A549 (cell line): ENCODE measurements at places on chromosomes 3 and 15. TPM values are rescaled to one million over a fixed set of nuclear protein-coding genes. Genes with fewer than 3 reads are reported as not detected.

CPEB1 gene
- polyA plus RNA-seq, result 2.7 to 2.8 TPM (median 2.7 TPM) in 3 replicates

GRCh38 chr3:139557041-139557440 is 17.5 kb upstream of the RBP1 start:
- no peak for DNase-seq

- DNase-seq, result no peak
Observed at GRCh38 chr3:37574177-37574943, 287.3 kb upstream of the CTDSPL start.

DNA sequence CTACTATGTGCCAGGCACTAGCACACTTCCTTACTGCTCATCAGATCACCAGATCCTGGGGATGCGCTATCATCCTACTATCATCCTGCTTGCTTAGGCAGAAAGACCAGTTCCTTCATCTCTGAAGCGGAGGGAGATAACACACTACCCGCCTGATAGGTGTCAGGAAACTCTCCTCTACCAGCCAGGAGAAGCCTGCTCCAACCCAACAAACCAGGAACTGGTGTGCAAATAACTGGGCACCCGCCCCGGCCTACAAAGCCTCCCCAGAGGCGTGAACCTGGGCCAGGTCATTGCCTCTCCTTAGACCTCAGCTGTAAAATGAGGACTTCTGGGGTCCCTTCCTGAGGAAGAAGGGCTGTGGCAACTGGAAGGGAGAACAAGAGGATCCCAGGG is 61.5 kb downstream of the HOMER2 start:
- no peak for DNase-seq

DNA sequence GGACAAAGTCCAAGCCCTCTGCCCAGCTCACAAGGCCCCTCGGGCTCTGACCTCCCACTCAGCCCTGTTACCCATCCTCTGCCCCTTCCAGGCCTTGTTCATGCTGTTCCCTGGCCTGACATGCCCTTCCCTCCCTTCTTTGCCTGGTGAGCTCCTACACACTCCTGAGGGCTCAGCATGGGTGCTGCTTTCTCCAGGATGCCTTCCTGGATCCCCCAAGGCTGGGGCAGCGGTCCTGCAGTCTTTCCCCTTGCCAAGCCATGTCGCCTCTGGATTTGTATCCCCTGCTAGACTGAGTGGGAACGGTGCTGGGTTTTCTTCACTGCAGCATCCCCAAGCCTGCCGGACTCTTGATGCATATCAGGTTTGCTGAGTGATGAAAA is 35.9 kb downstream of the FAM3D start:
- no peak for DNase-seq

DNA sequence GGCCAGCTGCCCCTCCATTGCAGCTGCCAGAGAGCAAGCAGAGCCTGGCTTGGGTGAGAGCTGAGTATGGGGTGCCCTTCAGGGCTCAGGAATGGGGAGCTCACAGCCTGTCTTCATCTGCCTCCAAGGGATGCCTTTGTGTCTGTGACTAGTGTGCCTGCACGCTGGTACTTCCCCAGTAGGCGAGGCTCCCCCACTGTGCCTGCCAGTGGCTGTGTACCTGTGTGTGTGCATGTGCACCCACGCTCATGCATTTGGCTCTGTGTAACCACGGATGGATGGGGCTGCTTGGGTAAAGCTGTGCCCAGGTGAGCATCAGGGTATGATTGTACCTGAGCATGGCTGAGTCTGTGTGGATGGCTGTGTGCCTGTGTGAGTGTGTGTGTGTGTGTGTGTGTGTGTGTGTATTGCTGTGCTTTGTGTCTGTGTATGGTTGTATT is 2.3 kb upstream of the GRM2 start:
- DNase-seq, result no peak

- DNase-seq, result no peak
Observed at GRCh38 chr3:72398781-72399180, 449.5 kb downstream of the SHQ1 start.

NANOGP8 gene
- not detected in 3 replicates for polyA plus RNA-seq

DNA sequence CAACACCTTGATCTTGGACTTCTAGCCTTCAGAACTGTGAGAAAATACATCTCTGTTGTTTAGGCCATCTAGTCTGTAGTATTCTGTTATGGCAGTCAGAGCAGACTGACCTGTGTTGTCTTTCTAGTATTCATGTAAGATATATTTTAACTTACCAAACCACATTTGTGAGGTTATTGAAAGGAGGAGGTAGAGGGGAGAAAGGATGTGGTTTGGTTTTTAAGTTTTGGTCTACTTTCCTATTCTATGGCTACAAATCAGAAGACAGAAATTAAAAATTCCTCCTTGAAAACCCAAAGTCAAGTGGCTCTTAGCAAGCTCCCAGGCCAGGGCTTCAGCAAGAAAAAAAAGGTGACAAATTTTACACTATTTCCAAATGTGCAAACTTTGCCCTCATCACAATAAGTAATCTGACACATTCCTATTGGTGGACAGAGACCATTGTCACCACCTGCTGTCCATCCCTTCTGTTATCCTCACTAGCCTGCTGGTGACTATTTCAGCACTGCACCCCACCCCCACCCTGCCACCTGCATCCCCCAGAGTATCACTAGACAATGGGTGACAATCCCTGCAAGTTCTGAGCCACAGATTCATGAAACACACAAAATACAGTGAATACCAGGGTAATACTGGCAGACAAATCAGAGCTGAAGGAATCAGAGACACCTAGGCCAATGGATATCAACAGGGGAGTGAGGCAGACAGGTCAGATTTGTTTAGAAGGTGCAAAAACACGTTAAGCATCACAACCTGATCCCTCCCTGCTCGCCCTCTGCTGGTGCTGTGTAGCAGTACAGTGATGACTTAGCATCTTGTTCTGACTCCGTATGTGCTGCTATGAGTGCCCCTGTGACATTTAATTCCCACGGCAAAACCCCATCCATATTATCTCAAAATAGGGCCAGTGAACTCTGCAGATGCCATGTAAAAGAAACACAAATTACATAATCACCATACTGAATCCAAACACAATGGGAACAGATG is 79.0 kb upstream of the DCLK3 start:
- DNase-seq, result peak; percentile 13

- peak; percentile 85 for DNase-seq
Observed at GRCh38 chr15:40266828-40267304, 16.0 kb downstream of the ANKRD63 start.

TRIM42 gene
- not detected in 3 replicates for polyA plus RNA-seq

DNA sequence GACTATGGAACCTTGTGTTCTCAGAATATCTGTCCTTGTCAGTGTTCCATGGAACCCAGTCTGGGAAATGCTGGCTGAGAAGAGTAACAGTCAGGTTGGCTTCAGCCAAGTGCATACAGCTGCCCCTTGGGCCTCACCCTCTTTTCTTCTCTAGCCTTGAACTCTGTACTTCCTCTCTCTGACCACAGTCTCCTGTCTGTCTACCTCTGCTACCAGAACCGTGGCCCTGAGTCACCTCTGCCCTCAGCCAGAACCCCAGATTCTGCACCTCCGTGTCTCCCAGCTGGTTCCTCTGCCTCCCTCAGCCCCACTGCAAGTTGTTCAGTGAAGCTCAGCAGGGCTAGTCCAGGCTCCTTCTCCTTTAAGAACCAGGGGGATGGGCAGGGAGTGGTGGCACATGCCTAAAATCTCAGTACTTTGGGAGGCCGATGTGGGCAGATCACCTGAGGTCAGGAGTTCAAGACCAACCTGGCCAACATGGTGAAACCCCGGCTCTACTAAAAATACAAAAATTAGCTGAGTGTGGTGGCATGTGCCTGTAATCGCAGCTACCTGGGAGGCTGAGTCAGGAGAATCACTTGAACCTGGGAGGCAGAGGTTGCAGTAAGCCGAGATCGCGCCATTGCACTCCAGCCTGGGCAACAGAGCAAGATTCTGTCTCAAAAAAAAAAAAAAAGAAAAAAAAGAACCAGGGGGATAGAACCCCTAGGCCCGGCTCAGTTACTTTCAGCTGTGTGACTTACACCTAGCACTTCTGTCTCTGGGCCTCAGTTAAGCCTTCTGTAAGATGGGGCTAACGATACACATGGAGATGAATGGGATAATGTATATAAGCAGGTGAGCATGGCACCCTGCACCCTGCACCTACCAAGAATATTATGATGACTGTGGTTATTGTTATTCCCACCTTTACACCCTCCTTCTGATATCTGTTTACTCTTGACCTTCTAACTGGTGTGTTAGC is 24.3 kb upstream of the TATDN2 start:
- peak; percentile 13 for DNase-seq

DNA sequence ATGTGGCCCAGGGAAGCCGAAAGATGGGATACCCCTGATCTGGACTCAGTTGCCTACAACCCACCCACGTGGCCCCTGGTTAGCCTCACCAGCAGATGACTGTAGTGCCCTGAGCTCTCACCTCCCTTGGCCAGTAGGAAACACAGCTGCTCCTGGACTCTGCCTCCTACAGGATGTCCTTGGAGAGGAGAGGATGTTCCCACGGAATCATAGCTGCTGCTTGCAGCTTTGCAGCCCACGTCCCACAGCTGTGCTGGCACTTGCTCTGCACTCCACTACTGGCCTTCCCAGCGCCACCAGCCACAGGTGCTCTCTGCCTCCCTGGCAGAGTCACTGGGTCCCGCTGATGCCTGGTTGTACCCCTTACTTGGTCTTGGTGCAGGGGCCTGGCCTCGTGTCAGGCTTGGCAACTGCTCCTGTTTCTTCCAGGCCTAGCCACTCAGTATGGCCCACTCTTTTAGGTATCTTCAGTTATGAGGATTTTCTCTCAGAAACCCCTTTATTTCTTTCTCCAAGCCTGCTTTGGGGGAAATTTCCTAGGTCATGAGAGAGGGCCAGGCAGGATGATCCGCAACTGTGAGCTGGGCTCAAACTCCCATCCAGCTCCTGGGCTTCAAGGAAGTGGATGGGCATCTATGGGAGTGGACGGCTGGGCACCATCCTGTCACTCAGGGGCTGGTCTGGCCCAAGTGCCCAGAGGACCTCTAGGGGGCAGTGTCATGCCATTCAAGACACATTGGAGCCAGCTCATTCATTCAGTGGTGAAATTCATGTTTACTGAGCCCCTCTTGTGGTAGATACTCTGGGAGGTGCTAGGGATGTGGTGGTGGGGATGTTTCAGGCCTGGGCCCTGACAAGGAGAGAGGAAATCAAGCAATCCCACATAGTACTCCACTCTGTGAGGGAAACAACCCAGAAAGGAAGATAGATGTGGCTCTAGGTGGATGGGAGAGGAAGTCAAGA is 16.2 kb upstream of the VILL start:
- DNase-seq, result peak; percentile 80

GRCh38 chr15:34031987-34032760 is 6.8 kb downstream of the AVEN start:
- no peak for DNase-seq

HIGD2B gene
- not detected in 3 replicates for polyA plus RNA-seq

SEMA7A gene
- 1.2 to 1.7 TPM (median 1.7 TPM) in 3 replicates for polyA plus RNA-seq

GRCh38 chr3:22265403-22265802 is 514.4 kb upstream of the ZNF385D start:
- DNase-seq, result no peak

- no peak for DNase-seq
Observed at GRCh38 chr15:56719774-56720555, 13.3 kb downstream of the ZNF280D start.

DNA sequence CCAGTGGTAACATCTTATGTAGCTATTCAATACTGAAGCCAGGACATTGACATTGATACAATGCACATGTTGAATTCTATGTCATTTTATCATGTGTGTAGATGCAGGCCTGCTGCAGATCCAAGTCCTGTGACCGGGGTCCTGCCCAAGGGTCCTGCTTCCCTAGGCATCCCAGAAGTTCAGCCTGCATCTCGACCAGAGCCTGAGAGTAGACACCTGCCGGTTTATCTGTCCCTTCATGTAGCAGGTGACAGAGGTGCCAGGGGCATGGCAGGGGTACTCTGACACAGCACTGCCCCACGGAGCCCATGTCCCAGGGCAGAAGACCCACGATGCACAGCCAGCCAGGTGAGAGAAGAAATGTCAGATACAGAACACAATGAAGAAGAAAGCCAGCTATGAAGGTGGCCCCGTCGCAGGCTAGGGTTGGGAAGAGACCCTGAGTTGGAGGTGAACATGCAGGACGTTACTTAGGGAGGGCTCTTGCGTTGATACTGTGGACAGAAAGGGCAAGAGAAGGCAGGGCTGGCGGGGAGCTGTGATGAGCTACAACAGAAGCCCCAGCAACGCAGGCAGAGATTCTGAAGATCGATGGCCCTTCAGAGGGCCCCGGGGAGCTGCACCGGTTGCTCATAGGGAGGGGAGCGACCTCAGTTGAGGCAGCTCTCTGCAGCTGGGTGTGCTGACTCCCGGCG is 51.0 kb downstream of the TPRA1 start:
- no peak for DNase-seq

ATR gene
- 13.7 to 15.1 TPM (median 13.9 TPM) in 3 replicates for polyA plus RNA-seq

- DNase-seq, result no peak
Observed at GRCh38 chr3:187929112-187929816, 184.0 kb upstream of the BCL6 start.

DNA sequence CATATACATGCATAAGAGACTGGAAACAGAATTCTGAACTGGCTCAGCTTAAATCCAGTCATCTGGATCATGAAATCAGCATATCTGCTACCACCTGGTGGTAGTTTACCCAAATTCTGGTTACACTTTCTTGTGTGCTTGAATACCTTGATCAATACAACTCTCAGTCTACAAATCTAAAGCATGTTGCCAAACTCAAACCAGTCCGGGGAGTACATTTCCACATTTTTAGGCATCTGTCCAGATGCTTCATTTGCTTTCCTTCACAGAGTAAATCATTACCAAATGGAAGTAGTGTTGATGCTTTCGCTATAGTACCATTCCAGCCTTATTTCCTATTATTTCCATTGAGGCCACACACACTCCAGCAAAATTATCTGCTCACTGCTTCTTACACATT is 126.4 kb downstream of the P2RY1 start:
- DNase-seq, result peak; percentile 35

GRCh38 chr3:113560831-113561623 is 28.7 kb downstream of the SIDT1 start:
- no peak for DNase-seq

DNA sequence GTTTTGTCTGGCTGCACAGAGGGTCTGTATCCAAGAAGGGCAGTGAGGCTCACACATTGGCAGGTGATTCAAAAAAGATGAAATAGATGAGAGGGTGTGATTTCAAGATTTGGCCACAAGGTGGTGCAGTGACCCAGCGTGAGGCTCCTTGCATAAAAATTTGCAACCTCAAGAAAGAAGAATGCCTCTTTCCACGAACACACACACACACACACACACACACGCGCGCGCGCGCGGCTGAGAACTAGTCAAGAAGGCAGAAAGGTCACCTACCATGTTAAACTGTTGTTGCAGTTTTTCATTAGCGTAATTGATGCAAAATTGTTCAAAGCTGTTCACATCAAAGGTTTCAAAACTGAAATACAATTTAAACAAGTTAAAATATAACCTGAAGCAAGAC is 39.2 kb downstream of the MYO5C start:
- DNase-seq, result peak; percentile 80

DNA sequence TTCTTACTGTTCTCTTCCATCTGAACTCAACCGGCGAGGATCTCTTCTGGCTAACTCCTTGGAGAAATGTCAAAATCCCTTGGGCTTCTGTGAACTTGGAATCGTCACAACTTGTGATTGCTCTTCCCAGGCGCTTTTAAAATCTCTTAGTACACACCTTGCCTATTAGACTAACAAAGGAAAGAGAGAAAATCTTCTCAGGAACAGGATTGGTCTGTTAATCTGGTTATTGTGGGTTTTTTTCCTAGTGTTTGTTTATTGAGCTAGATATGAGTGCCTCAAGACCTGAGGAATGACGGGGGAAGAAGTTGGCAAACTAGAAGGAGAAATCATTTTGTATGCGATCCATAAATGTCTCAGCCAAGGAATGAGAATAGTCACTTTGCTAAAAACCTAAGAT is at the start of gene ATP13A5:
Gene ATP13A5 (minus strand): TSS at position 48 of the 400 bp plus-strand sequence. CDS start 28 bp downstream, at position 20.
- no peak for DNase-seq

YEATS2 gene
- polyA plus RNA-seq, result 11.2 to 12.6 TPM (median 11.9 TPM) in 3 replicates

GPR160 gene
- polyA plus RNA-seq, result 2.0 TPM in 3 replicates

ALS2CL gene
- polyA plus RNA-seq, result 3.3 to 4.0 TPM (median 3.9 TPM) in 3 replicates
